ENCODE measurements at places on chromosomes 7 and 10.
A peak's percentile ranks its signal among the peaks of the same experiment; 100 is the strongest.

GRCh38 chr10:61313460-61313859 is 139.7 kb downstream of the TMEM26 start:
- no peak for DNase-seq

DNA sequence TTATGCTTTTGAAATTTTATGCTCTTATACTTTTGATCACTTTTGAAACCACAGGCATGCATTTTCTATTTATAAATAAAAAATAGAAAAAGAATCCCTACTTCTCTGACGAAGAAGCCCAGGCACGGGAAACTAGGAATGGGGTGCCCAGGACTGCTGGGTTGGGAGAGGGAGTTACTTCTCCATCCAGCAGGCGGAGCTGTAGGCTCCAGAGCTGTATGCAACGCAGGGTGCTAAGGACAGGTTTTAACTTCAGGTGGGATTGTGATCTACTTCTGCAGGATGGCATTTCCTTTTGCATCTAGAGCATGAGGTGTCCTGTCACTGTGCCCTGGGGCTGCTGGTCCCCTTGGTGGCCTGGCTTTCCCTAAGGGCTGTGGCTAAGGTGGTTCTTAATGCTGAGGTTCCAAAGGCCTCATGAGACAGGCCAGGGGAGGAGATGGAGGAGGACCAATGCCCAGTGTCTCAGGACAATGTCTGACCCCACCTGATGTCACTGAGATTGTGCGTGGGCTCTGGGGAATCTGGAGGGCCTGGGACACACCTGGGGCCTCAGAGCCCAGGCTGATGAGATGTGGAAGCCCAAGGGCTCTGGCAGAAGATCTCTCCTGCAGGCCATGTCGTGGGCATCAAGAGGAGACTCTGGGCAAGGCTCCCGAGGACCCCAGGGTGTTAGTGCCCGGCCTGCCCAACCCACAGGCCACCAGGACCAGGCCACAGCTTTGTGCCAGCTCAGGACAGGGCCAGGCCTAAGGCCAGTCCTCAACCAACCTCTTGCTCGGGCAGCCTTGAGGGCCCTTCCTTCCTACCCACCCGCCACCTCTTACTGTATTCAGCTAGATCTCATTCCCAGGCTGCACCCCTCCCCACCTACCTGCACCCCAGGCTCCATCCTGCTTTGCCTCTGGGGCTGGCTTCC is 507 bp downstream of the CCDC201 start:
- DNase-seq: no peak

DNA sequence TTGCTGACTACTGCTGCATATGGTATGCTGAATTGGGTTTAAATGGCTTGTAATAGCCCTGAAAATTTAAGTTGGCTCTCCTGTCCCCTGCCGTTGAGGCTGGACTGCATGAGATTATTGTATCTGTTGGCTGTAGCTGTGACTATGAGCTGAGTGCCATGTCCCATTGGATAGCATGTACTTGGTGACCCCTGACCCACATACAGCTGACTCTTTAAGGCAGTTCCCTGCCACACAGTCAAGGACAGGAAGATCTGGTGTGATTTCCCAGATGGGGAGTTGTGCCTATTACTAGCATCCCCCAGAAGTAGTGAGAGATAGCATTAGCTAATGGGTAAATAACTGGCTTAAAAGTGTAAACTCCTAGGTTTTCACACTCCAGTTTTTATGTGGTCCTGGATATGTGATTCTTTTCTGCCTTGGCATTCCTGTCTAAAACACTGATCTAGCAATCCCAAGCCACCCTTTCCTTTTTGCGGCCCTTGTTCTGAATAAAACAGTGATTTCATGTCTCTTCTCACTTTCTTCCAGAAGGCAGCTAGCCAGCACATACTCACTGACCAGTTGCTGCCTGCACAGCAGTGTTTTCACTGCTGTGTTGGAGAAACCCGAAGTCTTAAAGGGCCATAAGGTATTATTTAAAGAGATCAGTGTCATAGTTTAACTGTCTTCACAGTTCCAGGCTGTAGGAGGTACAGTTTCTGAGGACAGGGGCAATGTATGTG is 35.9 kb downstream of the LRRC4 start:
- DNase-seq: no peak

- DNase-seq: no peak
Observed at GRCh38 chr10:110372656-110373055, 67.9 kb upstream of the SMNDC1 start.

DNA sequence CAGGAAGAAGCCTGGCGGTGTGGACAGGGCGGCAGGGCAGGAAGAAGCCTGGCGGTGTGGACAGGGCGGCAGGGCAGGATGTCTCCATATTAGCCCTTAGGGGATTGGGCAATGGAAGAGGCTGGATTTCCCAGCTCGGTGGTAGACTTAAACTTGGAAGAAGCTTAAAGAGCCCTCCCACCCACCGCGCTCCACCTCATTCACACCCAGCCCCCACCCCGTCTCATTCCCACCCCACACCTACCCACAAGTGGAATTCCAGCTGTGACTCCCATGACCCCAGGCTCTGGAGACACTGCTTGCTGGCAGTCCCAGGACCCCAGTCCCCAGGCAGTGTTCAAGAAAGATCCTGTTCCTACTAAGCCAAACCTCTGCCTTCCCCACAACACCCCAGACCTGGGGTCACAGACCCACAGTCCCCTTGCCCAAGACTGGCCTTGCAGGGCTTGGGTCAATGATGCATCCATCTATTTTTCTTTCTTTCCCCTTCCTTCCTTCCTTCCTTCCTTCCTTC is 34.0 kb downstream of the SPDYE6 start:
- DNase-seq: no peak

DNA sequence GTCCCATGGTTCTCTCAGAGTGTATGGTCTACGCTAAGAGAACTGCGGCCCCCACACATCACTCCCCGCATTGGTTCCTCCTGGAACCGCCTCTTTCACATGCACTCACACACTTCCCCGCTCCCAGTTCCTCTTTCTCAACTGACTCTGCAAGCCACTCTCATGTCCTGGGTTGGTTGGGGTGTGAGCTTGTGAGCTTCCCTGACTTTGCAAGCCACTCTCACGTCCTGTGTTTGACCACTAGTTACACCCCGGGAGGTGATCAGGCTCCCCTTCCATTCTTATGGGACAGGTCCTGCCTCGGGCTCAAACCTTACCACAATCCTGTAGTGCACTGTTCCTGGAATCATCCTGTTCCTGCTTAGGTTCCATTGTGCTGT is 105.0 kb downstream of the TRIM24 start:
- DNase-seq: no peak

DNA sequence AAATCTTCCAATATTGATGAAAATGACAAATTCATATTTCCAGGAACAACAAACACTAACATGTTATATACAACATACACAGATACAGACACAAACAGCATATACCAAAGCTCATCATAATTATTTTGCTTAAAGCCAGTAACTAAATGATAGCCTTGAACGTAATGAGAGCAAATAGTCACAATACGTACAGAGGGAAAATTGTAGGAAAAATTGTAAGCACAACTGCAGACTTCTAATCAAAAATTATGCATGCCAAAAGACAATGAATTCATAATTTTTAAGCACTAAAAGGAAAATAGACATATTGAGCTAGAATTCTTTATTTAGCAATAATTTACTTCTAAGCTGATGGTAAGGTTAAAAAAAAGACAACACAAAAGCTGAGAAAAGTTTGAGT is 1466.9 kb upstream of the CELF2 start:
- no peak for DNase-seq

DNA sequence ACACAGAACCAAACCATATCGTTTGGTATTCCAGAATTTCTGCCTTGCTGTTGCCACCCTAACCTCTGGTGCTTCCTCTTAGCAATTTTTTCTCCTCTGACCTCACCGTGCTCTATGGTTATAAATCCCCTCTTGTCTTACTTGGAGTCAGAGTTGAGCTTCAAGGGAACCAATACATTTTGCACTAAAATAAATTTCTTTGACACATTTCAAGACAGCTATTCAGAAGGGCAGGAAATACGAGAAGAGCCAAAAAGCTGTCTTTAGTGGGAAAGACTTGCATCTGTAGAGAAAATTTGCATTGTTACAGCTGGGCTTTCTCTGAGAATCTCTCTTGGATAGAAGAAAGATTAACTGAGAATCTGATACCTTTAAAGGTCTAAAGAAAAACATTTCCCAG is 14.5 kb upstream of the AKR1C2 start:
- no peak for DNase-seq

DNA sequence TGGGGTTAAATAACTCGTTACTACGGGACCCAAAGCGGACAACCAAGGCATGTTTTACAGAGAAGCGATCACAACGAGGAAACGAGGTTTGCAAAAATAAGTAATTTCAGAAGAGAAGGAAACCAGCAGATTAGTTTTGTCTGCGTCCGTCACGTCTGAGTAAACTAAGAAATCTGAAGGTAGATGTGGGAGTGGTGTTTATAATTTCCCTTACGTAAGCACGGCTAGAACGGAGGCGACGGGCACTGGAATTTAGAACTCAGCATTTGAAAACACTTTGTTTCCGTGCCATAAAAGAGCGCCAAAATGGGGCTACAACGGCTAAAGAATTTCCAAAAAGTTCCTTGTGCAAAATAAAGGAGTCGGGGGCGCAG is 718 bp upstream of the UMAD1 start:
- peak; percentile 40 for DNase-seq

- DNase-seq: no peak
Observed at GRCh38 chr10:983971-984655, 4.1 kb upstream of the GTPBP4 start.

- DNase-seq: no peak
Observed at GRCh38 chr7:137848095-137848494, 1.3 kb upstream of the DGKI start.

DNA sequence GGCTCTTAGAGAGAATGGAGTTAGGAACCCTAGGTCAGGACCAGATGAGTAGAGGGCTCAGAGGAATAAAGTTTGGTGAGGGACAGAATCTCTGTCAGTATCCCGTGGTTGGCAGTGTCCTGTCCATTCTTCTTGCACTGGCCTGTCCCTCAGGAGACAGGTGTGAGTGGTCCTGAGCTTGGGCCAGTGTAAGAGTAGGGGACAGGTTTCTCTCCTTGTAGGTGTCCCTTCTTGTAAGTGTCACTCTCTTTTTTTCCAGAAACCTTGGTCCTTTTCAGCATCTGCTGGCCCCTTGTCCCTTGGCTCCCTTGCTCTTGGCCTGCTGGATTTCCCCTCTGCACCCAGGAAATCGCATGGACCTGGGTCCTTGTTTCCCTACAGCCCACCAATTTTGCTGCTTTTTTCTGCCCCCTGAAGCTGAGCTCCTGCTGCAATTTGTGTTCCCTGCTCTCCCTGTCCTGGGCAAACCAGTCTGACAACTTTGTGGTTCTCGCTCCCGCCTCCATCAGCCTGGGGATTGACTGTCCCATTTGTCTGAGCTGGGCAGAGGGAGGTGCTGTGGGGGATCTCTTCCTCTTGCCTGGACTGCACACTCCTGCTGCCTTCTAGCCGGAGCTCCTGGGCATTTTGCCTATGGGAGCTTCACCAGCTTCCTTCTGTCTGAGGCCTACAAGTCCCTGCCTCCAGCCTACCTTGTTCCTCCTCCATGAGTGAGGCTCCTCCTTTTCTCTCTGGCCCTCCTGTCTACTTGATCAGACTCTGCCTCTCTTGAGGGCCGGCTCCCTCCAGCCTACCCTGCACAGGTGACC is 6.5 kb downstream of the TSPAN14 start:
- no peak for DNase-seq

- DNase-seq: no peak
Observed at GRCh38 chr7:150389532-150389816, 10.3 kb downstream of the ZNF775 start.

- DNase-seq: no peak
Observed at GRCh38 chr7:70637726-70638125, 494.2 kb upstream of the GALNT17 start.

- no peak for DNase-seq
Observed at GRCh38 chr10:124592736-124593430, 131.3 kb downstream of the LHPP start.

DNA sequence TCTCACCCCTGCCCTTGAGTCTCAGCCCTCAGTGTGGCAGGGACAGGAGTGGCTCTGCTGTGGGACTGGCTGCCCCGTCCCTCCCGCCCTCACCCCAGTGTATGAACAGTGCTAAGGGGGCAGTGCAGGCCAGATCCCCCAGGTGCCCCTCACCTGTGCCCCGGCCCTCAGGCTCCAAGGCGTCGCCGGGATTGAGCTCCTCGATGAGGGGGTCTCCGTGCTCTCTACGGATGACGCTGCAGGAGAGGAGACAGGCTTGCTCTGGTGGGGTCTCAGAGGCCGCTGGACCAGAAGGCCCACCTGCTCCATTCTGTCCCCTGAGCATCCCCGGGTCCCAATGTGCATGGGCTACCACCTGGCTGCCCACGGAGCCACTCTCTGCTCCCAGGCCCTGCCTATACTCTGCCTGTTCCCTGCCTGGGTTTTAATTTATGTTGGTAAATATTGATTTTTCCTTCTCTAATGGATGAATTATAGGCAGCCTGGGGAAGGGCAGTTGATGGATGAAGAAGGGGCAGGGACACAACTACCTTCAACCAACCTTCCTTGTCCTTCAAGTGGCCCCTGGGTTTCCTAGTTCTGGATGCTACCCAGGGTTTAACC is 47.2 kb downstream of the GOLGA7B start:
- no peak for DNase-seq

DNA sequence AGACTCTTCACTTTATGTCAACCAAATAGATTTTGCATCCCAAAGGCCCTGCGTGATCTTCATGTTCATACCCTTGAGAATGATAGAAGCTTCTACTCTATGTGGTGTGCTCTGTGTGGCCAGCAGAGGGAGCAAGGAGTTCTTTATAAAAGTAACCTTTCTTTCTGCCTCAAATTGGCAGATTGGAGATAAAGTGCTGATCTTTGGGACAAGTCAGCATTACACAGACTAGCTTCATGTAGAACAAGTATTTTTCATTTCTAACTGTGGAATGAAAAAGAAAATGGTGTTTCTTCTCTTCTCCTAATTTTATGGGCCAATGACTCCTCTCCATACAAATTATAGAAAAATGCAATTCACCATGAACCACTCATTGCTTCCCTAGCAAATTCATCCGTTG is 1214.1 kb downstream of the SORCS1 start:
- no peak for DNase-seq

DNA sequence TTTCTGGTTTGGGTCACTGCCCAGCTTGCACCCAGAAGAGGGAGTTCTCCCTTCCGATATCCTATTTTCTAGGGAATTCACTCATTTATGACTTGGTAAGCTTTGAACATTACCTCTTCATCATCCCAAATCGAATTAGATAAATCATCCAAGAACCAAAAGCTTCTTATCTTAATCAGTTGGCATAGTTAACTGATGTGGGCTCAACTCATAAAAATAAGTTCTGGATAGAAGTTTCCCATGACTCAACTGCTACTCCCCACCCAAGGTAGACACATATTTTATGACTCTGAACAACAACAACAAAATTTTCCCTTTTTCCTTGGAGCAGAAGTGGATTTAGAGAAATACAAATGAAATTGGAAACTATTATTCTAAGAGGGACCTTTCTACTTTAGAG is 102.9 kb upstream of the CCDC6 start:
- no peak for DNase-seq
